ENCODE measurements at places on chromosomes 7 and 10.

- no peak for DNase-seq
These were observed 134.3 kb upstream of the ASAH2 start for GRCh38 chr10:50385624-50386023.

GRCh38 chr7:6232116-6232515 lies 40.3 kb downstream of the CYTH3 start:
- no peak for DNase-seq

- DNase-seq: peak; percentile 47
These were observed 12.1 kb upstream of the RHBDD2 start for GRCh38 chr7:75866489-75867389.

GRCh38 chr7:155281398-155281969 lies 16.2 kb upstream of the INSIG1 start:
- DNase-seq: no peak

- no peak for DNase-seq
These were observed 100.0 kb upstream of the ARID5B start for GRCh38 chr10:61801484-61801883.

GRCh38 chr7:102129636-102130370 lies 156.9 kb upstream of the SH2B2 start:
- DNase-seq: no peak

GRCh38 chr10:116183733-116184511 lies 89.1 kb downstream of the GFRA1 start:
- DNase-seq: peak; percentile 30

DNA sequence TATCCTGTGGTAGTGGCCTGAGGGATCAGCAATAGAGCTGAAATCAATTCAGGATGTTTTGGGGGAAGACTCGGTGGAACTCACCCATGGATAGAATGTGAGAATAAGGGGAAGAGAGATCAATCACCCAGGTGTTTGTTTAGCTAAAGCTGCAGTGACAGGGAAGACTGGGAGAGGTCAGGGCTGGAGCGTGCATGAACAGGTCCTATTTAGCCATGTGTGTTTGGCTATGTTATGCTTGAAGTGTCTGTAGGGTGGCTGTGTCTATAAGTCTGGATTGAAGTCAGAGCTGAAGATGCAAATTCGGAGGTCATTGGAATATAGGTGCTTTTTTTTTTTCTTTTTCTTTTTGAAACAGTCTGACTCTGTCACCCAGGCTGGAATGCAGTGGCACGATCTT lies 4.6 kb downstream of the ATP6V1F start:
- DNase-seq: no peak

- DNase-seq: peak; percentile 60
These were observed 14.3 kb downstream of the MOSPD3 start for GRCh38 chr7:100626530-100627237.

GRCh38 chr10:28180654-28181053 lies 122.2 kb downstream of the MPP7 start:
- DNase-seq: no peak

DNA sequence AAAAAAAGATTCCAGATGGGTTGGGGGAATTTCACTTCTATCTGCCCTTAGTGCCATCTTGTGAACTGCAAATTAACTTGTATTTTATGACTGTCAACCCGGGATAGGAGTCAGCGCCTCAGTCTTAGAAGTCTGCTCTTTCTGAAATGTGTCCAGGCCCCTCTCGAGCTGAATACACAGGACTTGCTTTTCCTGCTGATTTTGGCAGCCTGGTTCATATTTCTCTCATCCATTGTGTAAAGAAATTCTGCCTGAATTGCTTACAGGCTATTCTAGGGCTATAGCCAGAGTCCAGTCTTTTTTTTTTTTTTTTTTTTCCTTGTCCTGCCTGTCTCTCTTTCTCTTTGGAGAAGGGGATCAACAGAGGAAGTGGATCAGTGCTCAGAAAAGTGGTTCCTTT lies 24.6 kb downstream of the GATA3 start:
- no peak for DNase-seq

DNA sequence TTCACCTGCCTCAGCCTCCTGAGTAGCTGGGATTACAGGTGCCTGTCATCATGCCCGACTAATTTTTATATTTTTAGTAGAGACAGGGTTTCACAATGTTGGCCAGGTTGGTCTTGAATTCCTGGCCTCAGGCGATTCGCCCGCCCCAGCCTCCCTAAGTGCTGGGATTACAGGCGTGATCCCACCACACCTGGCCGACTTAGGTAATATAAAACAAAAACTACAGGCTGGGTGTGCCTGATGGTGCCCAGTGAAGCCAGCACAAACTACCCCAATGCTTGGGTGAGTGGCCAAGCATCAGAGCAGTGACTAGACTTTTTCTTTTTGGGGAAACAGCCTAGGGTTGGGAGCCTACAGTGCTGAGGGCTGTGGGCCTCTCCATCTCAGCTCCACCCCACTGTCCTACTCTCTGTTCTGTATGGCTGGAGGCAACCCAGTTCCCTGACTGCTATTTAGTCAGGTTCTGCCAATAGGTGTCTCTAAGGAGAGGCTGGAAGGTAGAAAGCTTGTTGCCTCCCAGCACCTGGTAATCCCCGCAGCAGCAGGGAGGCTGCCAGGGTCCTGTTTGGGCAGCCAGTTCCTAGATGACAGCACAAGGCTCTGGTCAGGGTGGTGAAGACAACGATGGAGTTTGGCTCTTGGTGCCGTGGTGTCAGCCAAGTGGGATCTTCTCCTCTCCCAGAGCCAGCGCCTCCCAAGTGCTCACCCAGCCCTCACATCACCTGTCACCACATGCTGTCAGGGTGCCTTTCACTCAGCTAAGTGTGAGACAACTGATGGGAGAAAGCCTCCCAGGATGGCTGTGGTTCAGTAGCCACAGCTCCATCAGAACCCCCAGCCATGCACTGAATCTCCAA lies 10.4 kb upstream of the NACAD start:
- no peak for DNase-seq

GRCh38 chr10:133126431-133127290 lies 33.4 kb upstream of the KNDC1 start:
- DNase-seq: no peak

DNA sequence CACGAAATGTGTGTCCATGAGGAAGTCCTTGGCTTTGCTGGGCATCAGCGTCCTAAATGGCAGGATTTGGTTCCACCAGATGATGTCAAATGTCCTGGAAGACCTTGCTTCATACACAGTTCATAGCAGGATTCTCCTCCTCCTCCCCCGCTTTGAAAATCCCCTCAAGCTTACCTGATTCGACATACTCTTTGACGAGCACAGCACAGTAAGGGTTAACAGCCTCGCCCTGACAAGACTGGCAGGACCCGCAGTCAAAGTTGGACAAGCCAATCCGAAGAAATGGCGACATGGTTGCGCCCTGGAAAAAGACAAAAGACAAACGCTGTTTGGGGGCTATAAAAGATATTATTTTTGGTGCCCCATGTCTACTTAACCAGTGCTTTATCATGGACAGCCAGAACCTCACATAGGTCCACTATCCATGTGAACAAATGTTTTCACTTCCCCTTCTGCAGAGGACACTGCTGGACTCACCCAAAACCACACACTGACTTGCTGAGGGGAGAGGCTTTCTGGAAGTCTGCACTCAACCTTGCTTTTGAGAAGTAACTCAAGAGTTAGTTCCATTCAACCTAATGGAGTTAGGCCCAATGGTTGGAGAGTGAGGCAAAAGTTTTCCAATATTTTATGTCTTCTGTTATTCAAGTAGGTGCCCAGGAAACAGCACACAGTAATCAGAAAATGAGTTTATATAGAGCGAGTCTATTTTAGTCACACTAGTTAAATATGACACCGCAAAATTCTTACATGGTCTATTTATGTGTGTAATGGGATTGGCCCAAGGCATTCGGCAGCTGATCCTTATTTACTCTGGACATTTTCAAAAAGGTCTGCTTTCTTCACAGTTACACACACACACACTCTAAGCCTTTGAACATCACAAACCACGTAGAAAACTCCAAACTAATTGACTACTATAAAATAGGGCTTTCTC lies 65.0 kb downstream of the PRKCQ start:
- no peak for DNase-seq

Measured in kidney capillary endothelial cell (primary cell).